ENCODE measurements at places on chromosomes 2 and 18. TPM values are rescaled to one million over a fixed set of nuclear protein-coding genes. Genes with fewer than 3 reads are reported as not detected.

The EIPR1 gene
- 28.4 TPM for polyA plus RNA-seq

The BUB1 gene
- polyA plus RNA-seq: 23.5 TPM

- no peak for DNase-seq
Observed at GRCh38 chr2:98308068-98308467, 38.2 kb upstream of the CNGA3 start.

DNA sequence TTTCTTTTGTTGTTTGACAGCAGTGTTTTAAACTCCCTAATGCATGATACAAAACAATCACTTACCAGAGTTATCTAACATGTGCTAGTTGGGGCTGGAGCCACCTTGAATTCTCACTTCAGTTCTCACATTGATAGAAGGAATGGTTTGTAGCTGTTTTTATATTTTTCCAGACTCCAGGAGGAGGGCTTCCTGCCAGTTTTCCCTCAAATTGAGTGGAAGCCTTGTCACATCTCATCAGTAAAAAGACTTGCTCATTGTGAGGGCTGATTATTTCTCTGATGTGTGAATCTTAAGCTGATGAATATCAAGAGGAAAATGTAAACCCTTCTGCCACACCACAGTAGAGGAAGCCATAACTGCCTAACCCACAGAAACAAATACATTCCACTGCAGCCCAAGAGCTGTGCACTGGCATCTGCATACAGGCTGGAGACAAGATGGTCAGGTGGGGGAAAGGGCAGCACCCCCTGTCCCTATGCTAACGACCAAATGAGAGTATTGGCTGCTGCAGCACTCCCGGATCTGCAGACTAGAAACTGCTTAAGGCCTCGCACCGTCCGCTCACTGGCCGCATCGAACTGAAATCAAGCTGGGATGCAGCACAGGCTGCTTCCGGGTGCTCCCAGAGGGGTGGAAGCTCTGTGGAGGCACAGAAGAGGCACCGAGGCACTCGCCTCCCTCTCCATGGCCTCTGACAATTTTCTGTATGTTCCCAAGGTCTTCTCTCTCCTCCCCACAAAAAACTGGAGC lies 73.7 kb upstream of the TPO start:
- DNase-seq: no peak

- no peak for DNase-seq
Observed at GRCh38 chr18:55252053-55252675, 292.9 kb upstream of the CCDC68 start.

The MROH2A gene
- polyA plus RNA-seq: not detected

The SLC5A6 gene
- polyA plus RNA-seq: 56.2 TPM

The C2orf81 gene
- 9.2 TPM for polyA plus RNA-seq

- no peak for DNase-seq
Observed at GRCh38 chr18:21452276-21452780, 148.2 kb downstream of the ESCO1 start.
